Skeletal muscle cell (primary cell): ENCODE measurements at places on chromosomes 11 and 22.

DNA sequence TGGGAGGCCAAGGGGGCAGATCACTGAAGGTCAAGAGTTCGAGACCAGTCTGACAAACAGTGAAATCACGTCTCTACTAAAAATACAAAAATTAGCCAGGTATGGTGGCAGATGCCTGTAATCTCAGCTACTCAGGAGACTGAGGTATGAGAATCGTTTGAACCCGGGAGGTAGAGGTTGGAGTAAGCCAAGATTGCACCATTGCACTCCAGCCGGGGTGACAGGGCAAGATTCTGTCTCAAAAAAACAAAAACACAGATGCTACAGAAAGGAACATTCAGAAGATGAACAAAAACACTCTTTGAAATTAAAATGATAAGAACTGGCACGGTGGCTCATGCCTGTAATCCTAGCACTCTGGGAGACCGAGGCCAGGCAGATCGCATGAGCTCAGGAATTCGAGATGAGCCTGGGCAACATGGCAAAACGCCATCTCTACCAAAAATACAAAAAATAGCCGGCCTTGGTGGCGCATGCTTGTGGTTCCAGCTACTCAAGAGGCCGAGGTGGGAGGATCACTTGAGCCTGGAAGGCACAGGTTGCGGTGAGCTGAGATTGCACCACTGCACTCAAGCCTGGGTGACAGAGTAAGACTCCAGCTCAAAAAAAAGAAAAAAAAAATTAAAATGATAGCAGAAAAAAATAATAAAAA lies 8.5 kb downstream of the RAB6A start:
- no peak for DNase-seq

DNA sequence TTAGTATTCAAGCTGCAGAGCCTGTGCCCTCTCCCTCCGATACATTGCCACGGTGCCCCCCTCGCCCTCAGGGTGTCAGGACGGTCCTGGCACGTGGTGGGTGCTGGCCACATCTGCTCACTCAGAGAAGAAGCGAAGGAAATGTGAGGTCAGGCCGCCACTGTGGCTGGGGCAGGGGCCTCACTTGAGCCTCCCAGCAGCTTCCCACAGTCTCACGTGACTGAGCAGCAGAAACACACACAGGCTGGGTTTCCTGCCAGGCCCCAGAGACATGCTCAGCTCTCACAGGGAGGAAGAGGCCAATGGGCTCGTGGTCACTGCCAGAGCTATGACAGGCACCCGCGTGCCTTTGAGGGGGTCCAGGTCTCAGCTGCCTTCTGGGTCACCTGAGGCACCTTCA lies 37.9 kb upstream of the PRR5 start:
- no peak for DNase-seq

DNA sequence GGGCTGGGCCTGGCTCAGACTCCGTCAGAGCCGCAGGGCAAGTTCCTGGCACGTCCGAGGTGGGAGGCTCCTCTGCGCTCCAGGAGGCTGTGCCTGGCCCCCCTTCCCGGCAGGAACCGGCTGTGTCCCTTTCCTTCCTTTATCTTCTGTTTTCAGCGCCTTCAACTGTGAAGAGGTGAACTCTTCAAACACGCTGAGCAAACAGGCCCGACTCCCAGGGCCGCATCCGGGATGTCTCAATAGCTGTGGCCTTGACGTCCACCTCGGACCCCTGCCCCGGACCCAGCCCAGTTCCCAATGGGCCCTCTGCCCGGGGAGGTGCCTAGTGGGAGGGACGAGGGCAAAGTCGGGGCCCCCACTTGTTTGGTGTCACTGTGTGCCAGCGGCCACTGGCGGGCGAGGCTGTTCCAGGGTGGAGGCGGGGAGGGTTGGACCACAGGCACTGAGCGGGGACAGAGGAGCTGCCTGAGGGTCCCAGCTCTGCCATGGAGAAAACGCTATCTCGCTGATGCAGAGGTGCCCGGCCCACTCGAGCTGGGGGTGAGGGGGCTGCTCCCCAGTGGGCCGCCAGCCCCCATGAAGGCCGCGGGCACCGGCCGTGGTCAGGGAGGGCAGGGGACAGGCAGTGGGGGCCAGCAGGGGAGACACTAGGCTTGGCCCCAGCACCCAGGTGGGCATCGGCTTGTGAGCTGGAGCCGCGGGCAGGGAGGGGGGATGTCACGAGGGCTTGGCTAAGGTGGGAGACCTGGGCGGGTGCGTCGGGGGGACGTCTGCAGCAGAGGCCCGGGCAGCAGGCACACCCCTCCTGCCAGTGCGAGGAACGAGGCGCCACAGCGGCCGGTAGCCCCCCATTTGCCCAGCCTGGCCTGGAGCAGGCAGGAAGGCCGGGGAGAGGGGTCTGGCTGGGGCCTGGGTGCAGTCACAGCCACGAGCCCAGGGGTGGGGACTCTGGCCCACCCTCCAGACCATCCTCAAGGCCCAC lies 2.7 kb upstream of the MUC5B start:
- no peak for DNase-seq

DNA sequence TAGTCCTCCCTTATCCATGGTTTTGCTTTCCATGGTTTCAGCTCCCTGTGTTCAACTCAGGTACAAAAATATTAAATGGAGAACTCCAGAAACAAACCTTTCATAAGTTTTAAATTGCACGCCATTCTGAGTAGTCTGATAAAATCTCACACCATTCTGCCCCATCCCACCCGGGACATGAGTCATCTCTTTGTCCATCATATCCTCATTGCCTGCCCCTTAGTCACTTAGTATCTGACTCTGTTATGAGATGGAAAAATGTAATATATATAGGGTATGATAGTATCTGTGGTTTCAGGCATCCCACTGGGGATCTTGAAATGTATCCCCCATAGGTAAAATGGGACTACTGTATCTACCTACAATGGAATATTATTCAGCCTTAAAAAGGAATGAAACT lies 35.5 kb upstream of the FGF3 start:
- no peak for DNase-seq

DNA sequence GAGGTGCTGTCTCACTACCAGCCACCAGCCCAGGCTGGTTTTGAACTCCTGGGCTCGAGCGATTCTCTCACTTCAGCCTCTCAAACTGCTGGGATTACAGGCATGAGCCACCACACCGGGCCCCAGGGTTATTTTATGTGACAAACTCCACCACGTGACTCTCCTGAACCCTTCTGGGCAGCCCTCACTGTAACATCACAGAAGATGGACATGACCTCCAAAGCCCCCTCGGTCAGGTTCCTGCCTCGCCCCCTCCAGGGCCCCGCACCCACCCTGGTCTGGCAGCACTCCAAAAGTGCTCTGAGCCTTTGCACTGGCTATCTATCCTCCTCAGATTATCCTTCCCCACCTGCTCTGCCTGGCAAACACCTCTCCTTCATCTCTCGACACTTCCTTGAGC lies 43.3 kb downstream of the RIBC2 start:
- DNase-seq = no peak

DNA sequence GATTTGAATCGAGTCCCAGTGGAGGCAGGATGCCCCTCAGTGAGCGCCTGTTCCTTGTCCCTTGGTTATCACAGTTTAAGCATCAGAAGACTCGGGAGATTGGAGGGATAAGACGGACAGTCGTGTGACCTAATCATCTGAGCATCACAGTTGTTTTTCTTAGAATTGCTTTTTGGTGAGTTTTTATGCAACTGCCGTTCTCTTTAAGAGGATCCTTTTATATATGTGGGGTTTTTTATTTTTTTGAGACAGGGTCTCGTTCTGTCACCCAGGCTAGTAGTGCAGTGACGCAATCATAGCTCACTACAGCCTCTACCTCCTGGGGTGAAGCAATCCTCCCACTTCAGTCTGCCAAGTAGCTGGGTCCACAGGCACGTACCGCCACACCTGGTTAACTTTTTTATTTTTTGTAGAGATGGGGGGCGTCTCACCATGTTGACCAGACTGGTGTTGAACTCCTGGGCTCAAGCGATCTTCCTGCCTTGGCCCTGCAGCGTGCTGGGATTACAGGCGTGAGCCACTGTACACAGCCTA lies 16.5 kb downstream of the NUP50 start:
- DNase-seq = no peak

- no peak for DNase-seq
Observed at GRCh38 chr11:121110871-121111724, 10.1 kb downstream of the TECTA start.

GRCh38 chr22:48179571-48180546 lies 1417.4 kb downstream of the TBC1D22A start:
- DNase-seq = no peak

DNA sequence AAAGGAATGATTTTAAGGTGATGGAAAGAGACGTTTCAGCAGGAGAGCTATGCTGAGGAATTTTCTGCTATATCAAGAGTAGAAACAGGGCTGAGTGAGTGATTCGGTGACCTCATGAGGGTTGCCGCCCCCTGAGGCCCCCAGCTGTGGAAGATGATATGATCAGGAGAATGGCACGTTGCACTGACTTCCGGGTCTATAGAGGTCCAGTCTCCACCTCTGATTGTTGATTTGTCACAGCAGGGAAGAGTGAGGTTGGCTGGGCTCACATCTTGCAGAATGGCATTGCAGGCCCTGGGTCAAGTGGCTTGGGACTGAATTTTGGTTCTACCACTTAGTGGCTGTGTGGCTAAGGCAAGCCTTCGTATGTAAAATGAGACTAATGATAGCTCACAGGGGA lies 205.1 kb downstream of the SNX19 start:
- no peak for DNase-seq
